ENCODE measurements at places on chromosomes 4 and X.

- no peak for DNase-seq
Observed at GRCh38 chr4:88753658-88754571, 56.3 kb upstream of the NAP1L5 start.

DNA sequence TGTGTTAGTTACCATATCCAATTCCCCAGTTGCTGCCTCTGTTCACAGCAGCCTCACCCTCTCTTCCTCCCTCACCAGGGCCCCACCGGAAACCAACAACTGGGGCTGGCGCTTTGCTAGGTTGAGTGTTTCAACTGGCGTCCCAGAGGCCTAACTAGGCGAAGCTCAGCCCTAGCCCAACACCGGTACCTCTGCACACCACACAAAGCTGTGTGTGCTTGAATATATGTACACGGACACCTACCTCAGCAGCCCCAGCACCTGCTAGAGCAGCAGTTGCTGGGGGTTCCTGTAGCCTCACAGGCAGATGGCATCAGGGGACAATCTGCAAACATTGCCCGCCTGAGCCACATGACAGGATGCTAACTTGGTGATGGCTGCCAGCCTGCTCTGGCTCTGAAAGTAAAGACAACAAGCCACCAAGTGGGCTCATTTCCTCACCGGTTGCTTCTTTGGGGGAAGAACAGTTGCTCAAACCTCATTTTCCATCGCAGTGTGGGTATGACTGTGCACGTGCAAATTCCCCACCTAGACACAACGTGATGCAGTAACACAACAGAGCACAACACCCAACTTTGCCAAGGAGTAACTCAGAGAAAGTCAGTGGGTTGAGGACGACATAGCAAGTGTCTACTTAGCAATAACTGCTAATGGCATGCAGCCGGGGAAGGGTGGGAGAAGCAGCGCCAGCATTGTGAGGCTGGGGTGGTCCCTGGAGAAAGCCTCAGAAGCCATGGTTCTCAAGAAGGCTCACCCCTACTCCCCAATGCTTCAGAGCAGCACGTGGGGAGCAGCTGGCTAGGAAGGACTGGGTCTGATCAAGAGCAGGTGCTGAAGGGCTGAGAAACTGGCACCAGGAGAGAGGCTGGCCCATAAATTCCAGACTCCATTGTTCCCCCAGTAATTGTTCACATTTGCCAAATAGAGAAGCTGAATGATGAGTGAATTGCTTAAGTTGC, 139.5 kb downstream of the SH3KBP1 start:
- DNase-seq, result no peak

GRCh38 chrX:7346021-7346420, 198.1 kb upstream of the PUDP start:
- DNase-seq, result no peak

DNA sequence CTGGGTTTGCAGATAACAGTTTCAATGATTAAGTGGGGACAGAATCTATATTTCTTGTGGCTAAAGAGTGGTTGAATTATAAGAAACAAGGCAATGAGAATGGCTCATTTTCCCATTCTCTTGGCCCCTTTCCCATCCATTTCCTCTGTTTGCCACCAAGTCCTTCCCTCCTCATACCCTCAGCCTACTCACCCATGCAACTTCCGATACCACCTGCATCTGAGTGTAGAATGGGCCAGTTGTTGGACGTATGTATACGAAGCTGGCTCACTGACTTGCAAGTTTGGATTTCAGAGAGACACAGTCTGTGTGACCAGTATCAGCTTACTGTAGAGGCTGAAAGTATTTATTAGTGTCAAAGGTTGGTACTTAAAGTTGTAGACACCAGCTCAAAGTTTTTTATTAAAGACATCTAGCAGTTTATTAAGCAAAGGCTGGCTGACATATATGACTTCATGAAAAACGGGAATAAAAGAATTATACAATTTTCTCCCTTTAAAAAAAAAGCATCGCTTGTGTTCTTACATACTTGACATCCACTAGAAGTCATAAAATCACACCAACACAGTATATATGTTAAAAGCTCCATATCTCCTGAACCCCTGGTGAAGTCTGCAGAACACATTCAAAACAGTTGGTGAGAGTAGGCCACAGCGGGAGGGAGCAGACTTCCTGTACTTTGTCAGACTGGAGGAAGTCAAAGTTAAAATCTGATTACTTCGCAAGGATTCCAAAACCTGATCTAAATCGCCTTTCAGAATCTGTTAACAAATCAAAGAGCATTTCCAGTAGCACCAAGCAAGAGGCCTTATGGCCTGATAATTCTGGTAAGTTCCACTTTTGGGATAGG, 22.4 kb upstream of the STIM2 start:
- no peak for DNase-seq

DNA sequence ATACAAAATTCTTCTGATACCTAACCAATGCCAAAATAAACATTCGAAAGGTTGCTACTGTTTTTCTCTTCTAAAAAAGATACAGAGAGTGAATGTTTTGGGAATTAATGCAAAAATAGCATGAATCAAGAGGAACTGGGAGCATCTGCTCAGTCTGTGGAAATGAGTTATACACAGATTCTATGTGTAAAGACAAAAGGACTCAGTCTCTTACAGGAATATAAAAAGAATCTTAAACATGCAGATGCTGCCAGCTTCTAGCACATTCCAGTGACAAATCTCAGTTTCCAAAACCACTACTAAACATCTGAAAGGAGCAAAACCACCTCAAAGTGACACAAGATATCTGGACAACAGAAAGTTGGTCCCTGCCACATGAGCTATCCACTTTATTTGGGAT, 55.0 kb downstream of the PAPSS1 start:
- no peak for DNase-seq

GRCh38 chr4:17273047-17273446, 238.8 kb downstream of the QDPR start:
- no peak for DNase-seq

- DNase-seq, result peak; percentile 53
Observed at GRCh38 chr4:120921456-120922380, 808 bp downstream of the PRDM5 start.

DNA sequence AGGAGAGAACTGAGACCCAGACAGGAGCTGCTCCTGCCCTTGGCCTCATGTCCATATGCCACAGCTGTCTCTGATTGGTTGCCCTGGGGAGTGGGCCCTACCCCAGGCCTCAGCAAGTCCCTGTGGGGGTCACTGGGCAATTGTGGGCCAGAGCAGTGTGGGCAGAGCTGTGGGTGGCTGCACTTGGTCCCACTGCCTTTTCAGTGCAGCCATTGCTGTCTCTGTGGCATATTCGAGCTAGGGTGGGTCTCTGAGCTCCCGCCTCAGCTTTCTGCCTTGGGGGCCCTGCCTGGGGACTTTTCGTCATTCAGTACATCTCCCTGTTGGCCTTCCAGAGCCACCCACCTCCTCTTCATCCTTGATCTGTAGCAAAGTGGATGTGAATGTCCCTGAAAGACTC, 69.8 kb upstream of the LRPAP1 start:
- no peak for DNase-seq

- DNase-seq, result no peak
Observed at GRCh38 chrX:16305187-16305586, 137.9 kb downstream of the MAGEB17 start.

GRCh38 chr4:1259966-1260365, 11.0 kb upstream of the CTBP1 start:
- no peak for DNase-seq

- DNase-seq, result no peak
Observed at GRCh38 chr4:17094159-17094875, 195.9 kb upstream of the LDB2 start.

- DNase-seq, result no peak
Observed at GRCh38 chrX:154327038-154327820, 31.6 kb downstream of the TKTL1 start.

DNA sequence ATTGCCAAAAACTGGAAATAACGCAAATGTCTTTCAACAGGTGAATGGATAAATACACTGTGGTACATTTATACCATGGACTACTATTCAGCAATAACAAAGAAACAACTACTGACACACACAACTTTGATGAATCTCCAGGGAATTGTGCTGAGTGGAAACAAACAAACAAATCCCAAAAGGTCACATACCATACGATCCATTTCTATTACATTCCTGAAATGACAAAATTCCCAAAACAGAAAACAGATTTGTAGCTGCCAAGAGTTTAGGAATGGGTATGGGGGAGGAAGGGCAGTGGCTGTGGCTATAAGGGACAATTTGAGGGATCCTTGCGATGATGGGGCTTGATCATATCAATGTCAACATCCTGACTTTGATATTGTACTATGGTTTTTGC, 2.5 kb downstream of the ZNF182 start:
- no peak for DNase-seq

DNA sequence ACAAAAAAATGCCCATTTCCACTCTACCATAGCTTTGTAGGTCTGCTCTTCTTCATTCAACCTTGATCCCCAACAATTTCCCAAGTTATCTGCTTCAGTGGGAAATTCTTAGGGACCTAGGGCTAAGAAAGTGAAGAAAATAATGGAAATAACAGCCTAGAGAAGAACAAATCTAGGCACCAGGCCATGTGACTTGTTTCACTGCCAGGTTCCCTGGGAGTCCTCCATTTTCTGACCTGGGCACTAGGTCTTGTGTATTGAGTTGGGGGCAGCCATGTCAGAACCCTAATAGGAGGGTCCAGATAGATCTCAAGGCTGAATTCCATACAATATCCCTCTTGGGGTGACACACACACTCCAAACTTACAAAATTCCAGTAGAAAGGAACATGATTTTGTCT, 194.6 kb upstream of the STK26 start:
- DNase-seq, result no peak

DNA sequence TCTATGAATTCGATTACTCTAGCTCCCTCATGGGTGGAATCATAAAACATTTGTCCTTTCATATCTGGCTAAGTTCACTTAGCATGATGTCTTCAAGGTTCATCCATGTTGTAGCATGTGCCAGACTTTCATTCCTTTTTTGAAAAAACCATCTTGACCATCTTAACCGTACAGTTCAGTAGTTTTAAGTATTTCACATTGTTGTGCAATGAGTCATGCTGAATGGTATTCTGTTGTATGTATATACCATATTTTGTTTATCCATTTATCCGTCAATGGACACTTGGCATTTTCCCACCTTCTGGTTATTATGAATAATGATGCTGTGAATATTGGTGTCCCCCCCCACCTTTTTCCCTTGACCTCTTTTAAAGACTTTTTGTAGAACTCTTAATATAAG, 72.4 kb upstream of the TLR2 start:
- no peak for DNase-seq

DNA sequence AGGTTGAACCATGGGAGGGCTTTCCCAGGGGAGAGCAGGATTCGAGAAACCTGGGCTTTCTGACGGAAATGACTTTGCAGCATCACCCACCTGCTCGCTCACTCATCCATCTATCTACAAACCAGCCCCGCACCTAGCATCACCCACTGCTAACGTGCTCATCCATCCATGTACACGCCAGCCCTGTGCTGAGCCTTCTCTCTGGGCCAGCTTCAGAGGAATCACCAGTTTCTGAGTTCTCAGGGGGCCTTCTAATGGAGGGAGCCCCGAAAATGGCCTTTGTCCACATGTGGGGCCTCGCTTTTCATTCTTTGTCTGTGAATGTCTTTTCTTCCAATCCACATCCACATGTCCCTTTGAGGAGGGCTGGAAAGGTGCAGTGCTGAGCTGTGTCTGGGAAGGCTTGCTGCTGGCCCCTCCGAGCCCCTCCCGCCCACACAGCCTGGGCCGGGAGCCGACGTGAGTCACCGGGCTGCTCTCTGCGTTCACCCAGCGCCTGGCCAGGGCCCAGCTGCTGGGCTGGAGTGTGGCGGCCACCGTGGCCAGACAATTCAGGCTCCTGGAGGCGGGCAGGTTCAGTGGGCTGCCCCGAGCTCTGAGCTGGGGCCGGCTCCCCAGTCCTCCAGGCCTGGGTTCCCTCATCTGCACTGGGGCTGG, 14.7 kb downstream of the SORCS2 start:
- no peak for DNase-seq

GRCh38 chrX:144075432-144075831, 191.6 kb downstream of the UBE2NL start:
- no peak for DNase-seq

GRCh38 chrX:25873196-25873595, 264.9 kb upstream of the MAGEB18 start:
- no peak for DNase-seq

DNA sequence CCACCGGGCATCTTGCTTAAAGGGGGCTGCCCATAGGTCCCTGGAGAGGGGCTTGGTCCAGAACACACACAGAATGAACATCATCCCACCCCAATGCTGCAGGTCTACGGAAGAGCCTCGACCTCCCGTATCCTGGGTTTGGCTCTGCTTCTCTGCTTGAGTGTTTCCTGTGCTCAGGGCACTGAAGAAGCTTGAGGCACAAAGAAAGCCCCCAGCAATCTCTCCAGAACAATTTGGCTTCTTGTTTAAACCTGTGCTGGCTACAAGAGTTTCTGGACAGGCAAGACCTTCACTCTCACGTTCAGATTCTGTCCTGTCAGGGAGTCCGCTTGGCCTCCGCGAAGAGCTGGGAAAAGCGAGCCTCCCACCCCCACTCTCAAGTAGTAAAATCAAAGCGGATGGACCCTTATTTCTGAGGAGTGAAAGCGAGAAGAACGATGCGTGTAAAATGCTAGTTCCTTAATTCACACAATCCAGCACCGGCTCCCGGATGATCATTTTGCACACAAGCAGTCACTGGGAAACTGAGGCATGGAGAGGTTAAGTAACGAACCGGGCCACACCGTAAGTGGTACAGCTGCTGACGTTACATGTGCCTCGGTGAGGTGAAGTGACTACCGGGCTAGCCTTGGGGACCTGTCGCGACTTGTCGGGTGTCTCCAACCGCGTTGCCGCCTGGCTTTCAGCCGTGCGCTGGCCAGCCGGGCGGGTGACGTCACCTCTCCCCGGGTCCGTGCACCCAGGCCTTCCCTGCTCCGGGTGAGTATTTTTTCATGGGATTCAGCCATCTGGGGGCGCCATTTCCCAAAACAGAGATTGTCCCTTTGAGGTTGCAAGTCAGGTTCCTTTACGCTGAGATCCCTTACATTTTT, 3.1 kb upstream of the SFRP2 start:
- no peak for DNase-seq

DNA sequence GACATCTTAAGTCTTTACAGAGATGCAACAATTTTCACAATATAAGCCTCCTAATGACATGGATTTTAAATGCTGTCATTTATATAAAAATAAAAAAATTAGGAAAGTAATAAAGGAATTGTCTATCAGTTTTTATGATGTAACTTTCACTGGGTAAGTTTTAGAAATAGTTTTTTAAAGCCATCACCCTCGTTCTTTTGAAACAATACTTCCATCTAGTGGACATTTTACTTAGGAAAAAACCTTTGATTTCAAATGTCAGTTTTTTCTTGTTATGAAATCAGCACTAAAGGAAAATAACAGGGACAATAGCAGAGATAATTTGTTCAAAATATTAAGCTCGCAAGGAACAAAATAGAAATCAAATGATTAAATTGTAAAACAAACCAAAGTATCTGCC, 24.3 kb upstream of the NDNF start:
- DNase-seq, result no peak

DNA sequence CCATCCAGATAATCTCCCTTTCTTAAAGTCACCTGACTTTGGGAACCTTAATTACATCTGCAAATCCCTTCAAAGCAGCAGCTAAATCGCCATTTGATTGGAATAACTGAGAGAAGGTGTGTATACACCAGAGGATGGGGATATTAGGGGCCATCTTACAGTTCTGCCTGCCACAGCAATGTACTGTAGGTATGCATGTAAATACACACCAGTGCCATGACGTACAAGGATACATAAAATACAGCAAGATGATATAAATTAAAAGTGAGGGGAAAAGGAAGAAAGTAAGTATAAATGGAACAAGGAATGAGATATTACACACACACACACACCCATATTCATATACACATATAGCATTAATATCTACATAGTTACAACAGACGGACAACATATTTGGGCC, 81.2 kb downstream of the CBR4 start:
- no peak for DNase-seq

All from left renal pelvis (tissue), 4 donors.